Activated CD4-positive, alpha-beta T cell treated with anti-CD3 and anti-CD28 coated beads, Interleukin-2, Interleukin-4, amounts not matched to agents 100 ng/mL and 50 ng/mL, durations not matched to agents 16 hours and 8 hours (primary cell): ENCODE measurements at places on chromosomes 2 and 18.

DNA sequence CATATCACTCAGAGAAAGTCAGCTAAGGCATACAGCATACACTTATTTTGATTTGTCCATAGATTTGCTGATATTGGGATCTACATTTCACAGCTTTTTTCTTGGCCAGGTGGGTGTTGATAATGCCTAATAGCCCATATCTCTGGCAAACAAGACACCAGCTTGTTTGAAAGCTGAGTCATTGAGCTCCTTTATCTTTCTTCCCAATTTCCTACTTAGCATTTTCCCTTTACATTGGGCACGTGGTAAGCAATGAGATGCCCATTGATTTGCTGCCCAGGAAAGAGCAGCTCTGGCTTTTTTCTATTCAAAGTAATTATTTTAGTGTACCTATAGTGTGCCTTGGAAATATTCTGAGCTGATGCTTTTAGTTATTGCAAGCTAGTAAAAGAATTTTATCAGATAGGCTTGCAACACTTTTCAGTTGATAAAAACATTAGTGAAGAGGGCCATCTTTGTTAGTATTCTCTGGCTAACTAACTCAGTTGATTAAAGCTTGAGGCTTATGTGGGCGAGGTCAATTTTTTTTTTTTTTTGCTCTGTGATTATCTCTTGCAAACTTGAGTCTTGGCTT lies 79.6 kb downstream of the OSBPL6 start:
- no peak for DNase-seq

DNA sequence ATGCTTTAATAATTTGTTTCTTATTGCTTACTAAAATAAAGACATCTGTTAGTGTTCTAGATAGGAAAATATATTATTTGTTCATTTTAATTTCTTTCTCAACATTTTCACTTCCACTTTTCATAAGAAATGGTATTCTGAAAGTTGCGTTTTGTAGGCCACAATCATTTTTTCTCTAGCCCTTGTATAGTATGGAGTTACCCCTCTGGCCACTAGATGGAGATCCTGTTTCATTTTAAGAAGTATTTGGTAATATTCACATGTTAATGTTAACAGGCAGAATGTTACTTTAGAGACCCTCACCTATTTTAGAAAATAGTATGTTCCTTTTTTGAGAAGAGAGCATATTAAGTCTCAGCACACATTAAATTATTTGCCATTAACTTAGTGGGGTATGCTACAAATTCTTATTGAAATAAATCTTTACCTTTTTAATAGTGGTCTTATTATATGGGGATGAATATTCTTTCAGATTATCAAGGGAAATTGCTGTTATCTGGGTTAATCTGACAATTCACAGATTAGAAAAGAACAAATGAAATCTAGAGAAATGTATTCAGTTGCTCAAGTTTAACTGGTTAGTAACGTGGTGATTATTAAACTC lies 73.9 kb upstream of the TTC27 start:
- peak; percentile 30 for DNase-seq

DNA sequence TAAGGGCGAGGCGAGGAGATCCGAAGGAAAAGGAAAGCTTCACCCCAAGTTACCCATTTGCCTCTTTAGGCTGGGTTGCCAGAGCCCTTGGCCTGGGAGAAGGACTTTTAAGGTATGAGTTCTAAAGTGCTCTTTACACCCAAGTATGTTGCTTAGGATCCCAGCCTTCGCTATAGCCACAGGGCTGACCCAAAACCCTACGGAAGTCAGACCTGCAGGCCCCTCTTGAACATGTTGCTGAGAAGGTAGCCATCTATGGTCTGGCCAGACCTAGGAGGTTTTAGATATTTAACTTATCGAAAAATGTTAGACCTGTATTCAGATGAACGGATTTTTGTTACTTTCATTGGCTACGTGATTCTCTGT lies 95.4 kb downstream of the PMS1 start:
- DNase-seq, result no peak

DNA sequence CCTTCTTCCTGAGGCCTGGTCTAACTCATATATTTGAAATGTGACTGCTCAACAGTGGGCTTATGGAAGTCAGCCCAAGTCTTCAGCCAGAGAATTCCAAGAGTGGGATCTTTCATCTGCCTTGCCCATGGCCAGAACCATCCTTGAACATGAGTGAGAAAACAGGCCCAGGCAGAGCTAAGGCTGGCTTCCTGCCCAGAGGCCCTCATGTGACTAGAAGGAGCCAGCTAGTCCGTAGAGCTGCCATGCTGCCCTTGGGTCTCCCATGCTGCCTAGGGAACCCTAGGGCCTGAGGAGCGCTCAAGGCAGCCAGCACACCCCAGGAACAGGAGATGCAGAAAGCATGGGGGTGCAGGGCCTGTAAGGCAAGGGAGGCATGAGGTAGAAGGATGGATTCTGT lies 203.6 kb downstream of the FHOD3 start:
- DNase-seq, result no peak

- DNase-seq, result no peak
Measured at GRCh38 chr2:236731767-236732580, 162.3 kb downstream of the ACKR3 start.

DNA sequence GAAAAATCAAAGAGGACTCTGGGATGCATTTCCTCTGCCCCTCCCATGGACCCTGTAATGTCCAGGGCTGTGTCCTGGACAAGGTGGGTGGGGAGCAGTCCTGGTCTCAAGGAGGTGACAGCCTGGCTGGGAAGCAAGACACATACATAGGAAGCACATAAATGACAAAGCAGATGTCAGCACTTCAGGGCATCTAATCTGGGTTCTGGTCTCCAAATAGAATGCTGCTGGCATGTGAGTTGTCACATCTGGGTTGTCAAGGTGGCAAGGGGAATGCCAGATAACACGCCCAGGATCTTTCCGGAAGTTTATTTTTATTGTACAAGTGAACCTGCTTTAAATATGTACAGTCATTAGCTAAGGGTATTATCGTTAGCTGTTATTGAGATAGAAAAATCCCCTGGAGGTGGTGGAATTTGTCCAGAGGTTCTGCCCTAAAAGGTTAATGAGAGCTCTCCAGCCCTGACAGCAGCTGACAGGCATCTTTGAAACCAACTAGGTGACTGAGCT lies 5.6 kb downstream of the IL1F10 start:
- DNase-seq, result no peak

DNA sequence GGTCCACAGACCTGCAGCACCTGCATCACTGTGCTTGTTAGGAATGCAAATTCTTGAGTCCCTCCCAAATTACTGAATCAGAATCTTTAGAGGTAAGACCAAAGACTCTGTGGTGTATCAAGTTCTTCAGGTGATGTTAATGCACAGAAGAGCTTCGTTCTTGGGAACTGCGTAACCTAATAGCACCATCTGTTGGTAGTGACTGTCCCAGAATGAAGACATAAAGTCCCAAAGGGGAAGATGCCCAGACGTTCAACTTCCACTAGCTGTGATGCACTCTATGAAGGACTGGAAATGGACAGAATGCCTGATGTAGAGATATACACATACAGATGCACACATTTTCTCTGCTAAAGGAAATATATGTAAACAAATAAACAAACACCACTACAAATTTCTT lies 576.0 kb downstream of the LRP1B start:
- DNase-seq, result peak; percentile 4

- DNase-seq, result no peak
Measured at GRCh38 chr2:171529914-171530313, 7.6 kb downstream of the CYBRD1 start.

DNA sequence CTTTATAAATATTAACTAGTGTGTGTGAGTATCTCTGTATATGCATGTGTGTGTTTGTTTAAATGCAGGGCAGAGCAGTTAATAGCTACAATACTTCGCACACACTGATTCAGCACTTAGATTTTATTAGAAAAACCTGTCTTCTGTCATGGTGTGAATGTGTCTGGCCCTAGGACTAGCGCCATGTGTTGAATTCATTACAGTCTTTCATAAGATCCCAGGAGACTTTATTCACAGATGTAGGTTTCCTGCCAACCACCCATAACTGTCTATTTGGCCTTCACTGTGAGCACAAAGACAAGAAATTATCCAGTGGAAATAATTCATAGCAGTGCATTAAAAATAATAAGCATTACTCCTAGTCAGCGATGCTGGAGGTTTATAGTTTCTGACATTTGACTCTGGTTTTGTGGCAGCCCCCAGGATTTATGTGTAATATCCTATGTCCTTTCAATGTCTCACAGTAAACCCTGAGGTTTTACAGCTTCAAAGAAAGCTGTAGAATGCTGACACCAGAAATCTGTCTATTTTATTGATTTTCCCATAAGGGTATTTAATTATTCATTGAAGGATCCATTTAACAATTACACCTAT lies 93.9 kb downstream of the ZNF804A start:
- no peak for DNase-seq

DNA sequence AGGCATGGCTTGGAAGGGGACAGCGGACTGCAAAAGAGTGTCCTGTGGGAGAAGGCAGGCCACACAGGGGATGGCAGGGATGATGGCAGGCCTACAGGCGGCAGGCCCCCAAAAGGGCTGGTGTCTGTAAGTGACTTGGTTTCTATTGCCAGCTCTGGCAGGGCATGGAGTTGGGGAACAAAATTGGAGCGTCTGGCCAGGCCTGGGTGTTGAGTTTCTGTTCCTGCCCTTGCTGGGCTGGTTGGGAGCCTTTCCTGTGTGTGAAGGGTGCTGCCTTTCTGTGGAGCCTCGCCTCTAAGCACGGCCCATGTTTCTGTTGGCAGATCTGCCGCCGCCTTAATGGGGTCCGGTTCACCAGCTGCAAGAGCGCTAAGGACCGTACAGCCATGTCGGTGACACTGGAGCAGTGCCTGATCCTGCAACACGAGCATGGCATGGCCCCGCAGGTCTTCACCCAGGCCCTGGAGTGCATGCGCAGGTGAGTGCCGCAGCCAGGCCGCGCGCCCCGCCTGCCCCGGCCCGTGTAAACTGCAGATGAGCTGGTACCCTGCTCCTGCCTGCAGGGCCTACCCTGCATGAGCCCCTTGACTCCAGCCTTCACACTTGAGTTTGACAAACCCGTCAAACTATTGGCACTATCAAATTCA lies 31.5 kb downstream of the COA5 start:
- DNase-seq, result no peak

GRCh38 chr2:170996316-170996715 lies 67.3 kb downstream of the GORASP2 start:
- no peak for DNase-seq

GRCh38 chr2:170582751-170583463 lies 132.2 kb upstream of the SP5 start:
- no peak for DNase-seq

GRCh38 chr2:56012221-56012765 lies 88.7 kb upstream of the EFEMP1 start:
- DNase-seq, result no peak

GRCh38 chr18:44805176-44805575 lies 124.5 kb downstream of the SETBP1 start:
- DNase-seq, result no peak

- peak; percentile 46 for DNase-seq
Measured at GRCh38 chr2:24930768-24931167, 10.7 kb upstream of the ADCY3 start.

DNA sequence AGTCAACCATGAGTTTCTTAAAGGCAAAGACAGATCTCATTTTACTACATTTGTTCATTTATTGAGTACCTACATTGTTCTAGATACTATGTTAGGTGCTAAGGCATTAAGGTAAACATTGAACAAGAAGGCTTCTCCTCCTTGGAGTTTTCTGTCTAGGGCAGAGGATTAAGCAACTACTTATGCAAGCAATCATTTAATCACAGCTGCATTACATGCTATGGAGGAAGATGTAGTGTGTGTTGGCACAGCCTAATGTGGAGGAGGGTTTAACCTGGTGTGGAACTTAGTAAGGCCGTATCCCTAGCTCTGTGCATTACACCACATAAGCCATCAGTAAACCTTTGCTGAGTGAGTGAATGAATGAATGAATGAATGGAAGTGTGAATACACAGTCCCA lies 106.5 kb upstream of the MAP3K20 start:
- no peak for DNase-seq

DNA sequence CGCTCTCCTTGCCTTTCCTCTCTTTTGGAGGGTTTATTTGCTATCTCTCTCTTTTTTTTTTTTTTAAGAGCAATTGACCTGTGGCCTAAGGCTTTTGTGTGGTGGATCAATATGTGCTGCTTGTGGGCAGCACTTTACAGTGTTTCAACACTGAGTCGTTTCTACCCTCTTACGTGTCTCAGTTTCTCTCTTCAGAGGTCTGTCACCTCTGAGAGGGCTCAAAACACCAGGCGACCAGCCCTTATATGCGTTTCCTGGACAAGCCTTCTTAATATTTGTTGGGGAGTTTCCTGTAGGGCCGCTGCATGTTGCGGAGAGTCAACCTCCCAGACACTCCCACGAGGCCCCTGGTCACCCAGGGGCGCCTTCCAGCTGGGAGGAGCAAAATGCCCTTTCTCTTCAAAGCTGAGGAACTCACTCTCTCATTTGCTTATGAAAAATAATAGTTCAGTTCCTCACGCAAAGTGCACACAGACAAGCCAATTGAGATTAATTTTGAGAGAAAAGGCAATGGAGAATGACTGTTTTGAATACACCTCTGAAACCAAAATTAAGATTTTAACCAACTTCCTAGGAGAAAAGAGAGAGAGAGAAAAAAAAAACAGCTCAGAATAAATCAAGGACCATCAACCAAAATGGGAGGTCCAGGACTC lies 96.3 kb upstream of the B3GNT2 start:
- DNase-seq, result no peak

- DNase-seq, result peak; percentile 80
Measured at GRCh38 chr2:134245340-134245984, 8.4 kb upstream of the MGAT5 start.

DNA sequence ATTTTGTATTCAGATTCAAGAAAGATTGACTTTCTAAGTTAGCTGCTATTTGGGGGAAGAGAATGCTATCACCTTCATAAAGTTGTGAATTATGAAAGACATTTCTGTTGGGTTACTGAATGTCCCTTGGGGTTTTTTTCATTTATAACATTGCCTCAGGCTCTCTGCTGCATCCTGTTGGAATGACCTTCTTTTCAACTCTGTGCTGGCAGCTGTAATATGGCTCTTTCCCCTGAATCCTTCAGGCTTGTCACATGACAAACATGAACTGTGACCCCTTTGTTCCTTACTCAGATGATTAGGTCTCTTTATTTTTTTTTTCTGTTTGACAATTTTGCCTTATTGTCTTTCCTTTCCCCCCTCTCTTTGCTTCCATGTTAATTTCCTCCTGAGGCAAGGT lies 159.8 kb downstream of the TAF4B start:
- DNase-seq, result no peak

DNA sequence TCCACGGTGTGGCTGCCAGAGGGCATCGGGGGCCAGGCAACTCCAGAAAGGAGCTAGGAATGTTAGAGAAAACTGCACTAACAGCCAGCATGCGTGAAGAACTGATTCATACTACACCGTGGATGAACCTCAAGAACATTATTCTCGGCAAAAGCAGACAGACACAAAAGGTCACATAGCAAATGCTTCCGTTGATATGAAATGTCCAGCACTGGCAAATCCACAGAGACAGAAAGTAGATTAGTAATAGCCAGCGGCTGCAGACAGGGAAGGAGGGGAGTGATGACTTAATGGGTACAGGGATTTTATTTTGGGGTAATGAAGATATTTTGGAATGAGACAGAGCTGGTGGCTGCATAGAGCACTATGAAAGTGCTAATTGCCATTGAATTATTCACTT lies 37.4 kb downstream of the SCTR start:
- DNase-seq, result no peak
